ENCODE measurements at places on chromosomes 5 and 9. TPM values are rescaled to one million over a fixed set of nuclear protein-coding genes. Genes with fewer than 3 reads are reported as not detected.

DNA sequence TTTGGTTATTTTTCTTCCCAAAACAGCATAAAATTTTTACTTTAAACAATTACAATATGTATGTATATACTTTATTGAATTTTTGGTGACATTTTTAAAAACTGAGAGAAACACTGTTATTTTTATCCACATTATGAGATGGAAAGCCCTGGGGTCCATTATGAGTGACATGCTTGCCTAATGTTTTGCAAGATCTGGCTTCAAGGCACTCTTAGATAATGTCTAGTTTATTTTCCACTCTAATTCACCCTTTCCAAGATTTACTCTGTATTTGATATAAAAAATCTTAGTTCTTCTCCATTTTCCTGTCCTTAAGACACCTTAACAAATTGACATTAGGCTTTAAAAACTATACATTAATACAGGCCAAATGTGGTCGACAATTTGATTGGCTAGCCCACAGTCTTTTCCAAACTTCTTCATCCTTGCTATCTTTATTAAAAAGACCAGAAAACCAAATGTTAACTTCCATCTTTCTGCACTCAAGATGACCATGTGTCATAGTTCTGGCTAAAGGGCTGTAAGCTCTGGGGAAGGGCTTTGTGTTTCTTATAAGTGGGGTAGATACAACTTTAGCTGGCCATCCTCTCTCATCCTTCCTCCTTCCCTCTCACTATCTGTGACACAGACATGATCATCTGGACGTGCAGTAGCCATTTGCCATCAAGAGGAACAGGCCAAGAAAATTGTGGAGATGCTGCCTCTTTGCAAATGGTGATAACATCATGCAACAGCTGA is 561.1 kb downstream of the PDE4D start:
- H3K27ac ChIP-seq: no peak overlapping the region
- H3K4me1 ChIP-seq: no peaks in the 10 kb centered on the region
- H3K36me3 ChIP-seq: no peaks in the 10 kb centered on the region
- no peak overlapping the region for H3K4me3 ChIP-seq

DNA sequence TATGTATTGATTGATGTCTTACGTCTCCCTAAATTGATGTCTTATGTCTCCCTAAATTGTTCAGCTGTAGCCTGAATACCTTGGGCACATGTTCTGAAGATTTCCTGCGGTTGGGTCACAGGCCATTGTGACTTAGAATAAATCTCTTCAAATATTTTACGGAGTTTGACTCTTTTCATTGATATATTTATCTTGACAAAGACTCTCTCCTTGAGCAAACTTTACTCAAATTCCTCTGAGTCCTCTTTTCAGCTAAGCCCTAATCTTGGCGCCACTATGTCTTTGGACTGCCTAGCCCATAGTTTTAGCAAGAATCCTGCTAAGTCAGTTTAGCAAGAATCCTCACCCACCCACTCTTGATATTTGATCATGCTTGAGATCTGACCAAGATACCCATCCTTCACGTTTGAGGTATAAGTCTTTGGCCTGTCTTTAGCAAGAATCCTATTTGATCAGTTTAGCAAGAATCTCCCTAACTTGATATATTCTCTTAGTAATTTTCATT is 35.3 kb upstream of the FBXL17 start:
- DNase-seq: no peak
- no peaks in the 10 kb centered on the region for H3K36me3 ChIP-seq
- no peaks in the 10 kb centered on the region for H3K4me1 ChIP-seq
- peaks cover 18% of the 10 kb centered on the region for H3K27me3 ChIP-seq

DNA sequence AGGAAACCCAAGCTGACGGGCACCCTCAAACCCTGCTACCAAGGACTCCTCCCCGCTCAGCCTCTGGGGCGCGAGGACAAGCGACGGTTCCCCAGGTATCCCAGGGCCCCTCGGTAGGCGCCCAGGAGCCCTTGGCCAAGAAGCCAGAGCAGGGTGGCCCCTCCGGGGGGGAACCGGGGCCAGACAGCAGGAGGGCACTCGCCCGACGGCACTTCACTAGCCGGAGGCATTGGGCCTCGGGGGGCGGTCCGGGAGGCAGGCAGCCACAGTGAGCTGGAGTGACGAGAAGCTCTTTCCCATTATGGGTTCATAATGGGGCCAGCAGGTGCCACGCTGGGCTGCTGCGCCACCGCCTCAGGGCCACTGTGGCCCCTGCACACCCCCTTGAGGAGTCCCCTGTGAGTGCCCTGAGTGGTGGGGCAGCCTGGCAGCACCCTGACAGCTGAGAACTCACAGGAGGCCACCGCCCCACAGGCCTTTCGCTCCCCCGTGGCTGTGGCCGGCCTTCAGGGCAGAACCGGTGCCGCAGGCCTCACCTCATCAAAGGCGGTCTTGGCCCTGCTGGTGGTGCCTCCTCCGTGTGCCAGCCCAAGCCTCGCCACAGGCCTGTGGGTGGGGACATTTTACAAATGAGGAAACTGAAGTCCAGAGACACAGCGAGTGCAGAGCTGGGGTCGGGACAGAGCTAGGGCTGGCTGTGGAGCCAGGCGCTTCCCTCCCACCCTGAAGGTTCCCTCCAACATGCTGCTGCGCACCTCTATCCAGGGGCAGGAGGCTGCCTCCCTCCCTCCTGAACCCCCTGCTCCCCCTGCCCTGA is 68.7 kb downstream of the PSMB7 start:
- no peak overlapping the region for H3K27ac ChIP-seq
- H3K4me3 ChIP-seq: no peak overlapping the region
- H3K4me1 ChIP-seq: no peaks in the 10 kb centered on the region
- no peaks in the 10 kb centered on the region for H3K27me3 ChIP-seq

DNA sequence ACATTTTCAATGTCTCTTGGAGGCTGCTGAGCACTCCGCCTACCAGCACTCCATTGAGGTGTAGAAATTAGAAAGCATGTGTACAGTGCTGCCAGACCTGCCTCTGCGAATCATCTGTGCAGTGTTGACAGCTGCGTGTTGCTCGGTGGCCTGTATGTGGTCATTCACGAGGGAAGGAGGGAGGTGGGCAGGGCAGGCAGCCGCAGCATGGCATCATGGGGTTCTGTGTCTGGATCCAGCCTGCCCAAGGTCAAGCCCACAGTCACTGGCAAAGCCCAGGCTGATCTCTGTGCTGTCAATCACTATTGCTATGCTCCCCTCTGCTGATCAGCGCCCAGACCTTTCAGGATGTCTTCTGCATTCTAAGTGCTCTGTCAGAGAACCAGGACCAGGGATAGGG is 8.0 kb upstream of the PDZD2 start:
- no peaks in the 10 kb centered on the region for H3K4me1 ChIP-seq
- no peaks in the 10 kb centered on the region for H3K36me3 ChIP-seq
- DNase-seq: no peak
- no peak overlapping the region for H3K4me3 ChIP-seq
- H3K27ac ChIP-seq: no peak overlapping the region

DNA sequence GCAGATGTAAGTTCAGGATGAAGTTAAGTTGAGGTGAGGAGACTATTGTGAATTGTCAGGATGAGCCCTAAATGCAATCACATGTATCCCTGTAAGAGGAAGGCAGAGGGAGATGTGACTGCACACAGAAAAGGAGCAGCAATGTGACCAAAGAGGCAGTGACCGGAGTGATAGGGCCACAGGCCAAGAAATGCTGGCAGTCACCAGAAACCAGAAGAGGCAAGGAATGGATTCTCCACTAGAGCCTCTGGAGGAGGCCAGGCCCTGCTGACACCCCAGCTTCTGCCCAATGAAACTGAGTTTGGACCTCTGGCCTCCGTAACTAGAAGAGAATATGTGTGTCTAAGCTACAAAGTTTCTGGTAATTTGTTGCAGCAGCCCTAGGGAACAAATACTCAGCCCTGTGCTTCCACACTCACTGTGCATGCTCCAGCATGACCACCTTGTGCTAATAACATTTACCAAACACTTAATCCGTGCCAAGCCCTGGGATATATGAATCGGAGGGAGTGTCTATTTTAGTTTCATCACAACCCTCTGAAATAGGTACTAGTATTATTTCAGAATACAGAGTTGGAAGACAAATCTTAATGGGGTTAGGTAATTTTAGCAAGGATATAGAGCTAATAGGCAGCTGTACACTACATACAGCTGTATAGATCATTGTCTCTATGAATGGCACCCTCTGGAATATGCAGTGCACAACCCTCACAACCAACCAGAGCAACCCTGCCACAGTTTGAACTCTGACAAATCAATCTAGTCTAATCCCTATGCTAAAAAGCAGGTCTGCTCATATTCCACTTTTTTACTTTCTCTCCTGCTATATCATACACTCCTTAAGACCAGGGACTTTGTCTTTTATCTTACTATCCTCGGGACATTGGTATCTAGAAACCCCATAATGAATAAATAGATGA is 7.8 kb upstream of the GPX8 start:
- no peak overlapping the region for H3K4me3 ChIP-seq
- H3K4me1 ChIP-seq: no peaks in the 10 kb centered on the region
- no peak overlapping the region for H3K27ac ChIP-seq
- DNase-seq: no peak
- peaks cover 47% of the 10 kb centered on the region for H3K27me3 ChIP-seq

DNA sequence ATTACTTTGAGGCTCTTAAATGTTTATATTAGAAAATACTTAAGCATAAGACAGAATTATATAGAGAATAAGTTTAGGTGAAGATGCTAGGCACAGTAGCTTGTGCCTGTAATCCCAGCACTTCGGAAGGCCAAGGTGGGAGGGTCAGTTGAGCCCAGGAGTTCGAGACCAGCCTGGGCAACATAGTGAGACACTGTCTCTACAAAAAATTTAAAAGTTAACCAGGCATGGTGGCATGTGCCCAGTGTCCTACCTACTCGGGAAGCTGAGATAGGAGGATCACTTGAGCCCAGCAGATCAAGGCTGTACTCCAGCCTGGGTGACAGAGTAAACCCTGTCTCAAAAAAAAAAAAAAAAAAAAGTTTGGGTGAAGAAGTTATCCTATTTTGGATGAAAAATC is 61.7 kb downstream of the BAAT start:
- peaks cover 13% of the 10 kb centered on the region for H3K27me3 ChIP-seq
- H3K27ac ChIP-seq: no peak overlapping the region
- no peaks in the 10 kb centered on the region for H3K4me1 ChIP-seq
- no peaks in the 10 kb centered on the region for H3K36me3 ChIP-seq

GRCh38 chr9:120882935-120883607 is 6.1 kb upstream of the PHF19 start:
- peak overlapping the region; percentile 54 for H3K27ac ChIP-seq
- no peaks in the 10 kb centered on the region for H3K27me3 ChIP-seq
- peaks cover 2% of the 10 kb centered on the region for H3K36me3 ChIP-seq

DNA sequence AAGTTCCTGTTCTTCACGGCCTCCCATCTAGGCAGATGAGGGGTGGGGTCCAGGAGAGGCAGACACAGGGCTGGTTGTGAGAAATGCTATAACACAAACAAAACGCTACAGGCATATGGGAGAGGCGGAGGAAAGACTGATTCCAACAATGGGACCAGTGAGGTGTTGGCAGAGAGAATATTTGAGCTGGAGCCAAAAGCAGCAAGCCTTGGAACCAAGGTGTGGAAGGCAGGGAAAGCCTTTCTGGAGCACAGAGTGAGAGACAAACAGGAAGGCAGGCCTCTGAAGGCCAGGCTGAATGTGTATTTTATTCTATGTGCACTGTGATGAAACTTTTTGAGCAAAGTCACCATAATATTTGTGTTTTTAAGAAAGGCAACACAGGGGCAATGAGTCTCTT is 2.9 kb downstream of the ATPSCKMT start:
- H3K27ac ChIP-seq: no peak overlapping the region
- H3K27me3 ChIP-seq: no peaks in the 10 kb centered on the region
- no peak overlapping the region for H3K4me3 ChIP-seq

The COL27A1 gene
- 1.3 TPM for total RNA-seq

The PCA3 gene
- total RNA-seq: not detected

Data from activated T-cell treated with anti-CD3 and anti-CD28 coated beads, Interleukin-2, amount 50 U/mL, for 72 hours (primary cell).